ENCODE measurements at places on chromosomes 5 and 9.

DNA sequence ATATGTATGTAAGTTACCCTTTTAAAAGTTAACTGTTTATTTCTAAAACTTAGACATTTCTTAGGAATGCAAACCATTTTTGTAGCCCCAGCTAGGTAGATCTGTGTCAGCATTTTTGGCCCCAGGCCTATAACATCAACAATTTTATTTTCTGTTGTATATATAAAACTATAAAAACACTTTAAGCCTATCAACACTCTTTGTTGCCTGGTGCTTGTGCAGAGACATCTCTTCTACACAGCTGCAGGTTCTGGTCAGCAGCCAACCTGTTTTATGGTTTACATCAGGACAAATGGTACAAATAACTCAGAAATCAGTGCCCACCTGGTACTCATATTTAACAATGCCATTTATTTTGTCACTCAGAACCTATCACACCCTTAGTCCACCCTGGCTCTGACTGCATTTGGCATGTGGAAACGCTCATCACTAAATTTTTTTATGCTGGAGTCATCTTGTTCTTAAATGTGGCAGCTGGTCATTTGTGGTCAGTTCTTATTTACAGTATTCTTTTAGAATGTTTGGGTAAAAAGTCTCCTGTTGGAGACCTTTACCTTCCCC lies 173.4 kb downstream of the DNAH5 start:
- peak; percentile 28 for DNase-seq

DNA sequence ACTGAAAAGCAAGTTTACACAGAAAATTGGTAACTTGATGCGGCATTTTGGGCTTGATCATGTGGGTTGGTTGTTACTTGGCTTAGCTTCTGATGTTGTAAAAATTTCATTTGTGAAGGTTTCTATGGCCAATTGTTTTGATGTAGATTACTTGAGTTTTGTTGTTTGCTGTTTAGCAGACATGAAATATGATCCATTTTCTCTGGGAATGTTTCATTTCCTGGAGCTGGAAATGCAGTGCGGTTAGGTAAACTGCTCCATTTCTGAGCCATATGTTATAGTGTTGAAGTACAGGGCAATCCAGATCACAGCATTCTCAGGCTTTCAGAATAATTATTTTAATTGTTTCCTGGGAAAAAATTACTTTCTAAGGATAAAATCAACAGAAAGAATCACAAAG lies 396.9 kb downstream of the ENC1 start:
- no peak for DNase-seq

- DNase-seq, result peak; percentile 37
Measured at GRCh38 chr9:91315191-91315590, 46.5 kb downstream of the AUH start.

DNA sequence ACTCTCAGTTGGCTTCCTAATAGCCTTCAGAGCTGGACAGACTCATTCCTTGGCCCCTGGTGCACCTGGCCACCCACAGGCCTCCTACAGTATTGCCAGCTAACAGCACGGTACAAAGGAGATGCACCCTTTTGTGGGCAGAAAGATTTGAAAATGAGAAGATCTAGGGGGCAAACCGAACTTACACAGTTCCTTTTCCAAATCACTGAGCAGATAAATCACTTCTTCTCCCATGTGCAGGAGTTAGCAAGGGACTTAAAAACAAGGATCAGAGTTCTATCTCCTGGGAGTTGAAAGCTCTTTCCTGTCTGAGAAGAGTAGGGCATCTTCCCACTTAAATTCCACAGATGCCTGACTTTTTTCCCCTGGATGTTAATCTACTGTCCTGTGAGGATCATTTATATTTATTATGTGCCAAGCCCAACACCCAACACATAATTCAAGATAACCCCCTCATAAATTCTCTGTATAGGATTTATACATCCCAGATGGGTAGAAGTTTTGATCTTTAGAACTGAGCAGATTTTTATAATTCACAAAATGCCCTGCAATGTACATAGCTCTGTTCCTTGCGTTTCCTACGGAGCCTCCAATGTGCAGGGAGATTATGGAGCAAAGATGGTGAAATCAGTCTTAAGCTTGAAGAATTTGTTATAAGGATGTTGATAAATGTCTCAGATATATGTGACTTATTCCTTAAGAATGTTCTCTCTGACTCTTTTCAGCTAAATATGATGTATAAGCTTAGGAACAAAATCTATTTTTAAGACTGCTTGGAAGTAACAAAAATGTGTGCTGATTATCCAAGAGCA lies 207.2 kb upstream of the DAPK1 start:
- peak; percentile 38 for DNase-seq

- DNase-seq, result peak; percentile 17
Measured at GRCh38 chr5:128036950-128037349, 46.6 kb upstream of the SLC12A2 start.

DNA sequence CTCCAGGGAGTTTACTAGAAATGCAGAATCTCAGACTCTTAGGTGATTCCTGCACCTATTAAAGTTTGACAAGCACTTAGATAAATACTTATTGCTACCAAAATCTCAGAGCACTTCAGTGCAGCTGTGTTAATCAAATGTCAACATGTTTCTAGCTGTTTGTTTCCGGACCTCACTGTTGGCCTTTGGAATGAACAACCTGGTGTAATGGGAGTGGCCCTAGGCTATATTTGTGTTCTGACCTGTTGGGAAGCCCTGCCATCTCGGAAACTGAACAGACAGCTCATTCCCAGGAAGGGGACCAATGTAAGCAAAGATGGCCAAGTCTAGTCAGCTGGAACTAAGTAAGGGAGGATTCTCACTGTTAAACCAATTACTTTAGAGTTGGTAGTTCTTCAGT lies 145.0 kb upstream of the SLC28A3 start:
- DNase-seq, result no peak

DNA sequence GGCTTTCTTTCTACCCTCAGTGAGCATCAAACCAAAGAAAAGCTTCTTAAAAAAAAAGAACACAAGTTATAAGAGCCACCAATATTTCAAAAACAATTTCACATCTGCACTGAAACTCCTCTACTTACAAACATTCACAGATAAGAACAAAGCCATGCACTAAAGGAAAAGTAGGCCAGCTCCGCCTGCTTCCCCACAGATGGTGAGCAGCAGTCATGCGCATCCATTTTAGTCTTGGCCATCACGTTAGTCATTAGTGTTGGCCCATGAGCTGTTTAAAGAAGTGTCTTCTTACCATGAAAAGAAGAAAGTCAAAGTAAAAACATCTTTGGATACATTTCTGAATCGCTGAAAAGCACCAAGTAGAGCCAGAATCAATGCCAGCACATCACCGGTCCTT lies 40.0 kb upstream of the SMIM23 start:
- DNase-seq, result peak; percentile 66

DNA sequence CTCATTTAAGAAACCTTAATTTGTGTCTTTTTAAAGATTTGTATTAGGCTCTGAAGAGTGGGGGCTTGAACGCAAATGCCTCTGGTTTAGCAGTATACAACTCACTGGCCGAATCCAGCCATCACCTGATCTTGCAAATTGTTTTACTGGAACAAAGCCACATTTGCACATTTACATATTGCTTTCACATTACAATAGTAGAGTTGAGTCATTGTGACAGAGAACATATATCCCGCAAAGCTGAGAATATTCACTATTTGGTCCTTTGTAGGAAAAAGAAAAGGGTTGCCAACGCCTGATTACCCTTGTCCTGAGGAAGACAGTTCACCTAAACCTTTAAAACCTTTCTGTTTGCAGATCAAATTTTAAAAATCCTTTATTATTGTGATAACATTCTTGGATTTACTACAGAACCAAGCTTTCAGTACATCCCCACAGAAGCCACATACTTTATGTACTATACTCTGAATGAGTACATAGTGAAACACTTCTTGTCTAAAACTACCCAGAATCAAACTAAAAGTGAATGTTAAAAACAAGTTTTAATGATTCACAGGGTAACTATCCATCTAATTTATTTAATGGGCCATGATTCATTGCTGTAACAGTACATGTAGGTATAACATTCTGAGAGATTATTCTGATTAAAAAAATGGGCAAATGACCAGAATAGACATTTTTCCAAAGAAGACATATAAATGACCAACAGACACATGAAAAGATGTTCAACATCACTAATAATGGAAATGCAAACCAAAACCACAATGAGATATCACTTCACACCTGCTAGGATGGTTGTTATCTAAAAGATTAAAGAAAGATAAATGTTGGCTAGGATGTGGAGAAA lies 161.0 kb downstream of the SLC25A46 start:
- DNase-seq, result peak; percentile 60

DNA sequence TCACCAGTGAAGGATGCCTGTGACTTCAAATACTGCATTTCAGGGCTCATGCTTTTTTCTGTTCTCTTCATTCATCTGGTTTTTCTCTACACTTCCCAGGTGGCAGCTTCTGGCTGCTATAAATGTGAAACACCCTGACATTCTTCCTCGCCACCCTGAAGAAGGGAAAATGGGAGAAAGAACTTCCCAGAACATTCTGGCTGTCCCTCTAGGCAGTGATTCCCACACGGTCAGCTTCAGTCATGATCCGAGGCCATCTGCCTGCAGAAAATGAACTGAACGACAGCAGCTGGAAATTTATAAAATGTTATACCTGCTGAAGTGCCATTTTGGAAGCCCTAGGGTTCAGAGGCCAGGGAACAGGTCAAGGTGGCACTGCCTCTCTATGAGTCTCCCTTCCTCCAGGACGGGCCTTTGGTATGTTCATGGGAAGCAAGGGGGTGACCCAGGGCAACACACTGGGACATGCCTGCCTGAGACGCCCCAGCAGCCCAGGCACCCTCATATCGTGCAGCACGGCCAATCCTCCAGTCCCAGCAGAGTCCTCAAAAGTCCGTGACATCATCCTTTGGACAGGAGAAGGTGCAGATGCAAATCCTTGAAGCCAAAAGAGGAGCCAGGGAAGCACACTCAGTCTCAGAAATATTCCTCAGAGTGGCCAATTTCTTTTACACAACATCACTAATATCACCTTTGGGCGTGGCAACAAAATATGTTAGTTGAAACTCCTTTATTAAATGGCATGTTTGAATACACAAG lies 107.1 kb downstream of the SEMA5A start:
- no peak for DNase-seq

- no peak for DNase-seq
Measured at GRCh38 chr9:93182572-93182971, 1.4 kb upstream of the WNK2 start.

DNA sequence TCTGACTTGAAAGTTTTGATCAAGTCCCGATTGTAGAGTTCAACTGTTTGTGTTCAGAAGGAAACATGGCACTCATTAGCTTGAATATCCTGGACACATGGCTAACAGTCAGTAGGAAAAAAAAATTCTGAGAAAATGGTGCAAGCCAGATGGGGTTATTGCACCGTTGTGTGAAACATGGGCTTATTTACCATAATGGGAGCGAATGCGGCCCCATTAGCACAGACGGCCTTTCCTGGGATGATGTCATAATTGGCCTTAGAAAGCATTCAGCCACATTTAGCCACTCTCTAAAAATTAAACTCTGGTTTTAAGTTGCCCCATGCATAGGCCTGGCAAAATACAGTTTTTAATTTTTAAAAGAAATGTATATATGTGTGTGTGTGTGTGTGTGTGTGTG lies 112.1 kb downstream of the IRX2 start:
- no peak for DNase-seq

GRCh38 chr5:113034182-113034773 lies 57.7 kb downstream of the DCP2 start:
- DNase-seq, result peak; percentile 94

DNA sequence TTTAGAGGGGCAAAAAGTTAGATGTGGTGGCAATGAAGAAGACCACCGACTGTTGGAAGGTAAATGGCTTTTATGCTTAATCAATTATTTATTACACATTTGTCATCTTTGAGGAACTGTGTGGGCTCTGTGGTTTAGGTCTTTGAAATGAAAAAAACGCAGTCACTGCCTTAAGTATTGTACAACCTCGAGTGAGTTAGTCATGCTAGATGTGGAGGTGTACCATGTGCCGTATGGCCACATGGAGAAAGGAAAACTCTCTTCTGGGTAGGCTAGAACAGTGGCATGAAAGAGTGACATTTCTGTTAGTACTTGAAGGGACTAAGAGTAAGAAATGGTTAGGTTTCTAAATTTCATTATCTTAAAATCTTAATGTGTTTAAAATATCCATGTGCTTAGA lies 166.1 kb downstream of the HACD4 start:
- peak; percentile 32 for DNase-seq

DNA sequence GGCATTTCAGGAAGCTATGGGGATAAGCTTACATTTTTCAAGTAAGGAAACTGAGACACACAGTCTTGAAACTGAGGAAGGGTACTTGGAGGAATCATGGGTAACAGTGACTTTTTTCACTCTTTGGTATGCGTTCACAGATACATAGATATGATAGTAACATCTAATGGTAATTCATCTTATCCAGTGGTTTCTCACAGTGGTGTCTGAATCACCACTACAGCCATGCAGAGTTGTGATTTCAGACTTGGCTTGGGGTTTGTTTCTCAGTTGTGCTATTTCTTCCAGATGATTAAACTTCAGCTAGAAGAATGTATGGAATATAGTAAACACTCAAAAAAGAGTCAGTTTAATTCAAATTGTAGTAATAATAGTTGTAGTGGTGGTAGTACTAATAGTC lies 239.1 kb upstream of the NUDT12 start:
- DNase-seq, result no peak

GRCh38 chr9:109399258-109399767 lies 78.5 kb upstream of the EPB41L4B start:
- DNase-seq, result no peak

DNA sequence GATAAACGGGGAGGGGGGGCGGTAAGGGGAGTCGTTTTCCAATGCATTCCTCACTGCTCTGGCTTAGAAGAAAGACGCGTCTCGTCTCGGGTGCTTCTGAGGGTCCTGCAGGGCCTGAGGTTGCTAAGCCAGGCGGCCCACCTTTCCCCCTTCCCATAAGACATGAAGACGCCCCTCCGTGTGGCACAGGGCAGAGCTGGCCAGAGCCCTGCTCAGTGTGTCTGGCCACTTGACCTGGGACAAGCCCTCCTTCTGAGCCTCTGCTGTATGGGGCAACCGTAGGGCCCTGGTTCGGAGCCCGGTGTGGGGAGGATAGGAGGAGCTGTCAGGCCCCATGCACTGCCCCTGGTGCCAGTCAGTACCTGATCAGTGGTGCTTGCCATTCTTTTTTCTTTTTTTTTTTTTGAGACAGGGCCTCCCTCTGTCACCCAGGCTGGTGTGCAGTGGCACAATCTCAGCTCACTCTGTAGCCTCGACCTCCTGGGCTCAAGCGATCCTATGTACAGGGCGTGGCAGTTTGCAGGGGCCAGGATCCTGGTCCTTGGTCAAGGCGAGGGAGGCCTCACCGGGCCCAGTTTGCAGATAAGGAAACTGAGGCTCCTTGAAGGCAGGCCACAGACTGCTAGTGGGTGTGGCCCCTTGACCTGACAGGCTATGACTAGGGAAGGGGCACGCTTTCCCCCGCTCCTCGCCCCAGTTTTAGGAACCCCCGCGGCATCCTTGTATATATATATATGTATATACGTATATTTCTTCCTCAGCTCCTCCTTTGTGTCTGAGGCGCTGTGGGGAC lies 172.3 kb upstream of the IER5L start:
- DNase-seq, result no peak

DNA sequence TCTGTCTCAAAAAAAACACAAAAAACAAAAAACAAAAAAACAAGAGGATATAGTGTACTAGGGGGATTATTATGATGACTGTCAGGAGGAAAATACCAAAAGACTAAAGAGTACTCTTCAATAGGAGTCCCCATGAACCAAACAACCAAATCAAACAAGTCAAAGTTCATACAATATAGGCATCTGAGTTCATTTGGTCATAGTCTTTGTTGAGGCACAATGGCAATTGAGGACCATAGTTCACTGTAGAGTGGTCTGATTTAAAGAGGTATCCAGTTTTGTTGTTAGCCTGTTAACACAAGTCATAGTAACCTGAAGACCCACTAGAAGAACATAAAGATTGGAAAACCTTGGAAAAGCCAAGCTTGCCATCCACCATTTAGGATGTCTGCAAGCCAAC lies 11.3 kb upstream of the UBTD2 start:
- no peak for DNase-seq

GRCh38 chr9:108049671-108050494 lies 560.3 kb upstream of the KLF4 start:
- peak; percentile 36 for DNase-seq
